ENCODE measurements at places on chromosomes 2 and 18.

DNA sequence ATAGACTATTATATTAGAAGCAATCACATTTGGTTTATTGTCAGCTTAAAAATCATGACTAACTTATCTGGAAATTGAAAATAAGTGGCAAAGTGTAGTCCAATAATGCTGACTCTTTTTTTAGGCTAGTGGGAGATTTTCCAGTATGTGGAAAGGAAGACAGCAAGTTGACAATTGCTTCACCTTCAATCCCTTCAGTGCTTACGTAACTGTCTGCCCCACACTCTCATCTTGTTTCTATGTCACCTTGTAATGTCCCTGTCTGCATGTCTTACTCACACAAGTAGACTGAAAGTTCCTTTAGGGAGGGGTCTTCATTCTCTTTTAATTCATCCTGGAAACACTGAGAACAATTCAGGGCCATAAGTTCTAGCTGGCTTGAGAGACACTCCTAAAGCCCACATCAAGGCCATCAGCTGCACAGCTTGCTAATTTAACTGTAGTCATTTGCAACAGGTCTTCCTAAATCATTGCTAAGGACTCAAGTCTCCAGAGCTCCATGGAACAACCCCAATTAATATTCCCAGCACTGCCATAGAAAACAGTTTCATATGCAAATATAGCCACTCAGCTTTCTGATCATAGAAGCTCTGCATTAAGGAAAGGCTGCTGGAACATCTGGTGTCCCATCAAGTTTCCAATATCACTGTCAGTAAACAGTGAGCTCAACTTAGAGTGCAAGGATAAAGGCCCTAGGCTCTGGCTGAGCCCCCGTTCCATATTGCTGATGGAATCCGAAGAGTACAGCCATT lies 230.5 kb downstream of the ETAA1 start:
- no peak for DNase-seq

GRCh38 chr2:240519396-240520129 lies 38.2 kb downstream of the ANKMY1 start:
- no peak for DNase-seq

DNA sequence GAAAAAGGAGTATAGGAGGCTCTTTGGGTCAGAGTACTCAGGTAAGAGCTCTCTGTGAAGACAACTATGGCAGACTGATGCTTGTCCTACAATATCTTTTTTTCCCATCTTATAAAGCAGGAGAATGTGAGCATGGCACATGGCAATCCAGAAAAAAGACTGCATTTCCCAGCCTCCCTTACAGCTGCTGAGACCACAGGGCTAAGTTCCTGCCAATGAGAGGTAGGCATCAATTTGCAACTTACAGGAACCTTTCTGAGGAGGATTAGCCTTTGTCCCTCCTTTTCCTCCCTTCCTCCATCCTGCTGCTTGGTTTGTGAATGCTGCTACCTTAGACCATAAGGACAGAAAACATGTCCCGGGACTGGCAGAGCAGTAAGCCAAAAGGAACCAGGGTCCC lies 37.8 kb upstream of the ST8SIA5 start:
- DNase-seq: no peak

DNA sequence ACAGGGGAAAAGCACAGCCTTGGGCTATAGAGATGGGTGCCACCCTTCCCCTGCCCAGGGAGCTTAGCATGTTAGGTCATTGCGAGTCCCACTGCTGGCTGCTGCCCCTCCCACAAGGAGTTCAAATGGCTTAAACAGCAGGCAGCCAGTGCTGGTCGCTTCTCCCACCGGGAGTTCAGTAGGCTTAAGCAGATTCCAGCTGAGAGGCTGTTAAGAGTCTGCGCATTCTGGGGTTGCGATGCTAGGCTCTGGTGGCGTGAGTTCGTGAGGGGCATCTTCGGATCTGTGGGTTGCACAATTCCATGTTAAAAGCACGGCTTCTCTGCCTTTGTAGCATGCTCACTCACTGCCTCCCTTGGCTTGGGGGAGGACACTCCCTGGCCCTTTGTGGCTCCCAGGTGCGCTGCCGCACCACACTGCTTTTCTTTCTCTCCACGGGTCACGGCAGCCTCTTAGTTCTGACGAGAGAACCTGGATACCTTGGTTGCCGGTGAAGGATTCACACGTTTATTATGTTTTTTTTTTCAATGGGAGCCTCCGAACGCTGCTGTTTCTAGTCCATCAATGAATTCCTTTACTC lies 93.2 kb downstream of the UNC80 start:
- DNase-seq: no peak

- DNase-seq: no peak
These were observed 48.4 kb downstream of the UNC50 start for GRCh38 chr2:98656800-98657199.

DNA sequence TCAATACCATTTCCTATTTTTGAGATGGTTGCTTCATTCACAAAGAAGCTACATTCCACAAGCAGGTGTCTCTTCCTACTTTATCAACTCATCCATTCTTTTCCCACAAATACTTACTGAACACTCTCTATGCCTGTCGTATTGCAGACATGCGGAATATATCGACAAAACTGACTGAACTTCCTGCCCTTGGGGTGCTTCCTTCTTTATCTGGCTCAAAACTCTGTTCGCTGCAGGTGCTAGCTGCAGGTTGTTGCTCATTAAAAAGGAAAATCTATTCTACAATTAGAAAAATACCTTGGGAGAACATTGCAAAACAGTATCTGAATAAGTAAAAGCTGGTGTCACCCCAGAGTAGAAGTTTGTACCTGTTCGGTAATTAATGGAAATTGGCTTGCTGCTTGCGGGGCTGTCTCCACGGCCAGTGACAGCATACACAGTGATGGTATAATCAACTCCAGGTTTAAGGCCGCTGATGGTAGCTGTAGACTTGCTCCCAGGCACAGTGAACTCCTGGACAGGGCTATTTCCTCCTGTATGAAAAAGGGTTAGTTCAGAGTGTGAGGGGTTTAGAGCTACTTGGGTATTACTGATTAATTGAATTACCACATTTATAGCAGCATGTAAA lies 52.1 kb downstream of the FN1 start:
- DNase-seq: no peak

DNA sequence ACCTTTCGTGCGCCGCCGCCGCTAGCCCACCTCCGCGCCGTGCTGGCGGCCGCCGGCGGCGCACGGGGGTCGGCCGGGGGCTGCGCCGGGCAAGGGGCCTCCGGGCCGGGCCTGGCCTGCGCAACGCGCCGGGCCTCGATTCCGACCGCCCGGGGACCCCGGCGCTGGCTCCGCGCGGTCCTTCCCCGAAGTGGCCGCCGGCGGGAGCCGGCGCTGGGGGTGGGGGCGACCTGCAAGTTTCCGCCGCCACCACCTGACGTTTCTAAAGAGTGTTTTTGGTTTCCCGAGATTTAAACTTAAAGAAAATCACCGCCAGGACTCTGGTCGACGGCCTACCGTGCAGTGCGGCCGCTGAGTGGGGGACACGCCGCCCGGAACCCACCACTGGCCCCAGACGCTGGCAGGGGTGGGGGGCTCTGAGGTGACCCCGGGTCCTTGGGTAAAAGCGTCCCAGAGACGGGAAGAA lies 3.8 kb upstream of the GATA6 start:
- no peak for DNase-seq

DNA sequence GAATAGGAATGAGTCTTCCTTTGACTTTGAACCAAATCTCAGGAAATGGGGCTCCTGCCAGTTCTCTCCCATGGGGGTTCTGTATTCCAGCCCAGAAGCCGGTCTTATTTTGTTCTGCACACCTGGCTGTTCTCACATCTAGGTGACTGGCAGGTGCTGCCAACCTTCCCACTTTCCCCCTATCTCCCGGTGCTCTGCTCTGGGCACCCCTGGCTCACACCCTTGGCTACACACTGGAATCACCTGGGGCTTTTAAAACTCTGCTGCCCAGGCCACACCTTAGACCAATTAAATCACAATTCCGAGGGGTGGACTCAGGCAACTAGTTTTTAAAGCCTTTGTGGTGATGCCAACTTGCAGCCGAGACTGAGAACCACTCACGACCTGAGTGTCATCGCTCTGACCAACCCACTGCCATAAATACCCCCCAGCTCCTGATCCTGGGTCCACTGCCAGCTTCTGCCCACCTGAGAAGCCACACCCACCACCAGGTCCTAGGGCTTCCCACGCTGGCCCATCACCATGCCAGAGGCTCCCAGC lies 69.2 kb downstream of the KCNF1 start:
- no peak for DNase-seq

DNA sequence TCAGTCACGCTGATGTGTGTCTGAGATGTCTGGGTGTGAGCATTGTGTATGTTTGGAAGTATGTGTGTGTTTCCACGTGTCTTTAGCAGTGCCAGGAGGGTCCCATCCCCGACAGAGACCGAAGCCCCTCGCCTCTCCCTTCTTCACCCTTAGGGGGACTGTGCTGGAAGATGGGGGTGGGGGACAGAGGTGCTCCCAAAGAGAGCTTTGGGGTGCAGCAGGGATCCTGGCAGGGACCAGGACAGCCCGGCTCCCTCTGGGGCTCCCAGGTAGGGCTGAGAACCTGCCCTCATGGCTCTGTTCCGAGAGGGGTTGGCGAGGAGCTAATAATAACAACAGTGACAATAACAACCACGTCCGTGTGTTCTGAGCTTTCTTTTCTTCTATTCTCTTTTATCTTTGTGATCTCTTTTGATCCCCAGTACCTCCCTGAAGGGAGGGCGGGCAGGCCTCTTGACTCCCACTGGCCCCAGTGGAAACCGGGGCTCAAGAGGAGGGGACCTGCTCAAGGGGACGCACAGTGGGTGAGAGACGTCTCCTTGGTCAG lies 57.6 kb downstream of the SMAD7 start:
- DNase-seq: no peak

DNA sequence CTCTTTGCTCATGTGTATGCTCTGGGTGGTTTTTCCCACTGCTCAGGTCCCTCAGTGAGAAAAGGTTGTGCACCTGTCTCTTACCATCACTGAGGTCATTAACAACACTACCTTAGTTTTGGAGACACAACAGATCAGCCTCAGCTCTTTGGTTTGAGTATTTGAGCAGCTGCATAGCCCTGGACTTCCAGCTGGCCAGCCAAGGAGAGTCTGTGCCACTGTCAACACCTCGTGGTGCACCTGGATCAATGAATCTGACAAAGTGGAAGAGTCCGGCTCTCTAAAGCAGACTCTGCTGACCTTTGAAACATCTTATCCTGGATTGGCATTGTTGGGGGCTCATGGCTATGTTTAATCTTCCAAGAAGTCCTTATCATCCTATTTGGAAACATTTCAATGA lies 30.0 kb downstream of the SERPINB8 start:
- DNase-seq: no peak

GRCh38 chr2:18346874-18347273 lies 213.6 kb downstream of the RDH14 start:
- no peak for DNase-seq

DNA sequence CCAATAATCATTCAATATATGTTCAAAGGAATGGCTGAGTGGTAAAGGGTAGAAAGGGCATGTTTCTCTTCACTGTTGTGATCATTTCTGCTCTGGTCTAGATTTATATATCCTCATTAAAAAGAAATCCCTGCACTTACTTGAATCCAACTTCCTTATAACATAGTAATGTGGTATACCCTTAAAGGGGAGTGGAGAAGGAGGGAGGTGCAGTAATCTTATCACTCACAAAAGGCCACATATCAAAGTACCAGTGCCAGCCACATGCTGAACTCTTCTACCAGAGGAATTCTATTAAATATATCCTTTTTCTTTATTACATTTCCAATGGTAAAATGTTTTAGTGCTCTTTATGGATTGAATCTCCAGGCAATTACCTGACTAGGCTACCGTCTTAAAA lies 3.3 kb downstream of the KATNAL2 start:
- DNase-seq: no peak

Data from MM.1S (cell line).